ENCODE measurements at places on chromosomes 2 and 18. TPM values are rescaled to one million over a fixed set of nuclear protein-coding genes. Genes with fewer than 3 reads are reported as not detected.

DNA sequence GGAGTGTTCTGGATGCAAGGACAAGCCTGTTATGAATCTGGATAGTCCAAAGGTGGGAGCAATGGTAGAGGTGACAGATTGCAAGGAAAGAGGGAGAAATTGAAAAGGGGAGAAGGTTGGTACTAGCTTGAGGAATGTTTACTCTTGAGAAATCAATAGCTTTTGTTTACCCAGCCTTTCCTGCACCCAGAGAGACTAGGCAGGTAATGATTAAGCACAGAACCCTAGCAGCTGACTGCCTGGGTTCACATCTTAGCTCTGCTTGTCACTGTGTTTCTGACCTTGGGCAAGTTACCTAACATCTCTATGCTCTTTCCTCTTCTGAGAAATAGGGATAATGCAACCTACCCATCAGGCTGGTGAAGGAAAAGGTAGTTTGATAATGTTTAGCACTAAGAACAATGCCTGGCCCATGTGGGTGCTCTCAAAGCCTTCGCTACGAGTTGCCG lies 178.6 kb downstream of the MGAT5 start:
- peaks cover 9% of the 10 kb centered on the region for H3K4me1 ChIP-seq
- peaks cover 15% of the 10 kb centered on the region for H3K36me3 ChIP-seq
- H3K27ac ChIP-seq, result no peak overlapping the region

- no peaks in the 10 kb centered on the region for H3K27me3 ChIP-seq
- H3K27ac ChIP-seq, result no peak overlapping the region
- H3K4me3 ChIP-seq, result no peak overlapping the region
- no peaks in the 10 kb centered on the region for H3K36me3 ChIP-seq
- DNase-seq, result no peak
Observed at GRCh38 chr2:158988501-158988900, 20.1 kb downstream of the TANC1 start.

GRCh38 chr2:53907582-53907981 lies 47.8 kb upstream of the GPR75 start:
- no peak for DNase-seq
- H3K27me3 ChIP-seq, result no peaks in the 10 kb centered on the region
- H3K27ac ChIP-seq, result no peak overlapping the region

- H3K4me1 ChIP-seq, result no peaks in the 10 kb centered on the region
- no peak overlapping the region for H3K4me3 ChIP-seq
- peak; percentile 56 for DNase-seq
- H3K27me3 ChIP-seq, result no peaks in the 10 kb centered on the region
Observed at GRCh38 chr18:56298935-56299334, 339.5 kb downstream of the TXNL1 start.

The POTEJ gene
- polyA plus RNA-seq, result 0.01 TPM
